ENCODE measurements at places on chromosomes 1 and 21.
A peak's percentile ranks its signal among the peaks of the same experiment; 100 is the strongest.

GRCh38 chr1:76868916-76869315 lies 1.6 kb downstream of the ST6GALNAC5 start:
- DNase-seq: no peak

DNA sequence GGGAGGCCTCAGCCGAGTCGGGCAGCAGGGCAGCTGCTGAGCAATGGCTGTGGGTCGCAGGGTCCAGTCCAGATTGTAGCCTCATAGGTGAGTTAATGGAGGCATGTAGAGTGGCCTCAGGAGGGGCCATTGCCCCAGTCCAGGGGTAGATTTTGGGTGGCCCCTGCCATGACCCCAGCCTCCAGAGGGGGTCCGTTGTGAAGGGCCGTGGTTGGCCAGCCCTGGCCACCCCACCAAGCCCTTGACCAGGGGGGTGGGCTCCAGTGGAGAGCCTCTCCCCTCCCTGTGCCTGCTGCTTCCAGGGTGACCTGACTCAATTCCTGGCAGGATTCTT lies 26.1 kb downstream of the TRPM2 start:
- DNase-seq: no peak

- no peak for DNase-seq
These were observed 122.8 kb upstream of the RAB4A start for GRCh38 chr1:229148041-229148671.

DNA sequence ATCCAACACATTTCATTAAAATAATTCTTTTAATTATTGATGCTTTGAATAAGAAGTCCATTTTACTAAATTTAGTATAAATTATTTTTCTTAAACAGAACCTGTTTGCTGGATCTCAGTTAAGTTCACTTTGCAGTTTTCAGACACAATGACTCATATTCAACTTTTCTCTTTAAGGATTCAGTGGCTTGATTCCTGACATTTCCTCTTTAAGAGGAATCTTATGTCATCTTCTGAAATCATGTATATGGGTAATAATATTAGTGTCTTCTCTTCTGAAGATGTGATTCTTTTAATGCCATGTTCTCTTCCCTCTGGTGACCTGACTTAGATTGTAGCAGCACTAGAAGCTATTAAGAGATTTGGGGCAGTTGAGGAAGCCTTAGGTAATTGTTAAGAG lies 12.6 kb downstream of the CREG1 start:
- no peak for DNase-seq

- DNase-seq: no peak
These were observed 509.8 kb downstream of the PTPRU start for GRCh38 chr1:29746076-29746665.

GRCh38 chr1:196155586-196155985 lies 452.7 kb downstream of the KCNT2 start:
- no peak for DNase-seq

DNA sequence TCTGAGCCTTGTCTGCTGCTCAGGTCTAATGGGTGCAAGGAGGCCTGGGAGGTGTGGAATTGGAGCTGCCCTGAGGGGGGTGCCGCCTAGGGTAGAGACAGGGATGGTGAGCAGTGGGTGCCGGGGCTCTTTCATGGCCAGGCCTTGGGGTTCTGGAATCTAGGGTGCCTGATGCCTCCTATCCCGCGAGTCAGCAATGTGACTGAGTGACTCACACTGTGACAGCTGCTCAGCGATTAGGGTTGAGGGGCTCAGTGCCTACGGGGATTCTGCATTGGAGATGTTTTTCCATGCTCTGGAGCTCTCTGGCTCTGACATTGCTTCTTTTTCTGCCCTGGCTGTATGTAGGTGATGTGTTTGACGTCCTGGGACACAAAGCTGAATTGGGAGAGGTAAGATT lies 16.8 kb downstream of the ATP8B2 start:
- DNase-seq: no peak

DNA sequence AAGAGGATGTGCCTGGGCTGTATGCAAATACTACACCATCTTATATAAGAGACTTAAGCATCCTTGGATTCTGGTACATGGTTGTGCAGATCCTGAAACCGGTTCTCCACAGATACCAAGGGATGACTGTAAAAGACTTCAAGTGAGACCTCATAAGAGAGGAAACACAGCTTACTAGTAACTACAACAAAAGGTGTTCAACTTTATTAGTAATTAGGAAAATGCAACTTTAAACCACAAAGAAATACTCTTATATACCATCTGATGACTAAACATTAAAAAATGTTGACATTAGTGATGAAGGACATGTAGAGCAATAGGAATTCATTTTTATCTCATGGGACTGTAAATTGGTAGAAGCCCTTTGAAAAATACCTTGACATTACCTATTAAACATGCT lies 102.7 kb downstream of the RASAL2 start:
- DNase-seq: no peak

DNA sequence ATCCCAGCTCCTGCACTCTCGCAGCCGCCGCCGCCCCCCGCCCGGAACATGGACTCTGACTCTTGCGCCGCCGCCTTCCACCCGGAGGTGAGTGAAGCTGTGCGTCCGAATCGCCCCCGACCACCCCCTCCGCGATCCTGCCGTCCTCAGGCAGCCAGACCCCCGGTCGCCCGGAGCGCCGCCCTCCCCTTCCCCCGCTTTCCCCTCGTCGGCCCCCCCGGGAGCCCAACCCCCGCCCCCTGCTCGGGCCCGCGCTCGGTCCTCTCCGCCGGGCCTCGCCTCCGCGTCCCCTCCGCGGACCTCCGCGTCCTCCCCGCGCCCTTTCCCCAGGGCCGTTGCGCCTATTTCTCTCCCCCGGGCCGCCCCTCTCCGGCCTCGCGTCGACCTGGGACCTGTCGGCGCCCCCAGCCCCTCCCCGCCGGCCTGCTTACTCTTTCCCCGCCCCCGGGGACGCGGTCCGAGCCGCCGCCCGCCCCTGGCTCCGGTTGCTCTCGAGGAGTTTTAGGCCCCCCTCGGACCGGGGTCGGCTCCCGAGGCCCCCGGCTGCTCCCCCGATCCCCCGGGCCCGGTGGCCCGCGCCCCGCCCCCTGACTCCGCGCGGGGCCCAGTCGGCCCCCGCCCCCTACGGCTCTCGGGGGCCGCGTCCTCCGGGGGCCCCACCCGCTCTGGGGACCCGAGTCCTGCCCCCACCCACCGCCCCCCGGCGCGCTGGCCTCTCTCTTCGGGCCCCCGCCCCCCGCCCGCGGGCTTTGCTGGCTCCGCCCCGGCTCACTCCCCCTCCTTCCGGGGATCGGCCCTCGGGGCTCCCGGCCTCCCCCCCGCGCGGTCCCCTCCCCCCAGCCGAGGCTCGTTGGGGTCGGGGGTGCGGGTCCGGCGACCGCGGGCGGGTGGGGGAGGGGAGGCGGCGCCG lies 743 bp downstream of the PHF13 start:
- DNase-seq: peak; percentile 38

DNA sequence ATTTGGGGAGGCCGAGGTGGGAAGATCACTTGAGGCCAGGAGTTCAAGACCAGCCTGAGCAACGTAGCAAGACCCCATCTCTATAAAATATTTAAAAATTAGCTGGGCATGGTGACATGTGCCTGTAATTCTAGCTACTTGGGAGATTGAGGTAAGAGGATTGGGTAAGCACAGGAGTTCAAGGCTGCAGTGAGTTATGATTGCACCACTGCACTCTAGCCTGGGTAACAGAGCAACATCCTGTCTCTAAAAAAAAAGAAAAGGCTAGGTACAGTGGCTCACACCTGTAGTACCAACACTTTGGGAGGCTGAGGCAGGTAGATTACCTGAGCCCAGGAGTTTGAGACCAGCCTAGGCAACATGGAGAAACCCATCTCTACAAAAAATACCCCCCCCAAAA lies 35.7 kb upstream of the RCC1 start:
- DNase-seq: no peak

- no peak for DNase-seq
These were observed 21.5 kb upstream of the SPATC1L start for GRCh38 chr21:46205766-46206162.

DNA sequence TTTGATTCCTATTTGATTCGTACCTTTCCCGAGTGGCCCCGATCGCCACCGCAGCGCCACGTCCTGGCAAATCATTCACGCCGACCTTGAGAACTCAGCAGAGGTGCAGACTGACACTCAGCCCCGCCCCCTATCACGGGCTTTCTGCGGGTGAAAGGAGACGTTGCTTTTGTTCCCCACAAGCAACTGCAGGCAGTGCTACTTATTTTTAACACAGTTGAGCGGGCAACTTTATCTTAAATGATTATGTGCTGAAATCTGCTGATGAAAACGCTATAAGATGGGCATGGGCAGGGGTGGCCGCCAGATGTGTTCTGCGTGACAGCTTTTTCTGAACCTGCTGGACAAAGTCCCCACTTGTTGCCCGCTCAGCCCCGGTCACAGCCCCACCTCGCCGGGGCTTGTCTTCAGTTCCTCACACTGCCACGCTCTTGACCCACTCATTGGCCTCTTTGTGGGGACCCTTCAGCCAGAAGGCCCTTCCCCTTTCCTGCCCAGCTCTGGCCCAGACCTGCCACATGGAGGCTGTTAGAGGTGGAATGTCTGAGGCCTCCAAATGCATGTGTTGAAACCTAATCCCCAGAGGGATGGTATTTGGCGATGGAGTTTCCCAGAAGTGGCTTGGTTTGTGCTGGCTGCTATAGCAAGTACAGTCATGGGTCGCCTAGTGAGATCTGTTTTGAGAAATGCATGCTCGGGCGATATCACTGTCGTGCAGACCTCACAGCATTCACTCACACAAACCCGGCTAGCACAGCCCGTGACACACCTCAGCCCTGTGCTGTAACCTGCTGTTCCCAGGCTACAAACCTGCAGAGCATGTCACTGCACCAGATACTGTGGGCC lies 15.7 kb upstream of the PDXK start:
- DNase-seq: no peak

Measured in activated T-cell treated with anti-CD3 and anti-CD28 coated beads for 24 hours (primary cell).